ENCODE measurements at places on chromosomes 5 and 9.

GRCh38 chr9:89386797-89387196 is 68.5 kb downstream of the SECISBP2 start:
- no peak for DNase-seq

- DNase-seq, result peak; percentile 51
Measured at GRCh38 chr5:171299228-171299627, 9.8 kb upstream of the TLX3 start.

DNA sequence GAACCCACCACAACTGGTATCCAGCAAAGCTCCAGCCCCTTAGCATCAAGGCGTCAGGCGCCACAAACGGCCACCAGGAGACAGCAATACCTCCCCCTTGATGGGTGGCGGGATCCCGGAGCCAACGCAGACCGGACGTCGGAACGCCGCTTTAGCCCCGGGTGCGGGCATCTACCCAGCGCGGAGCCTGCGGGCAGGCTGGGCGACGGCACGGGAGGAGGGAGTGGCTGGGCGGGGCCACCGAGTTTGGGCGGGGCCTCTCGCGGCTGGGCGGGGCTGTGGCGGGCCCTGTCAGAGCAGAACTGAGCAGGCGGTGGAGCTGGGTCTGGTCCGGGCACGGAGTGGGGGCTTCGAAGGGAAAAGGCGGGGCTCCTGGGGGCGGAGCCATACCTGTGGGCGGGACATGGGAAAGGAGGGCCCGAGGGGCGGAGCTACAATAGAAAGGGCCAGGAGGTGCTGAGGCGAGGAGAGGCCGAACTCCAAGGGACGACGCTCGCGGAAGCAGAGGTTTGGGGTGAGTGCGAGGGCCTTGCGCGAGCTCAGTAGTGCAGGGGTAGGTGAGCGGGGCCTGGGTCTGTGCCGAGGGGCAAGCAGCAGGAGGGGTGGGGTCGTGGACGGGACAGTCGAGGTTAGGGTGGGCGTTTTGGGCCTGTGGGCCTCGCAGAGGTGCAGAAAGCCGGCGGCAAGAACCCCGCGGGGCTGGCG is 40.2 kb upstream of the GARNL3 start:
- peak; percentile 97 for DNase-seq

DNA sequence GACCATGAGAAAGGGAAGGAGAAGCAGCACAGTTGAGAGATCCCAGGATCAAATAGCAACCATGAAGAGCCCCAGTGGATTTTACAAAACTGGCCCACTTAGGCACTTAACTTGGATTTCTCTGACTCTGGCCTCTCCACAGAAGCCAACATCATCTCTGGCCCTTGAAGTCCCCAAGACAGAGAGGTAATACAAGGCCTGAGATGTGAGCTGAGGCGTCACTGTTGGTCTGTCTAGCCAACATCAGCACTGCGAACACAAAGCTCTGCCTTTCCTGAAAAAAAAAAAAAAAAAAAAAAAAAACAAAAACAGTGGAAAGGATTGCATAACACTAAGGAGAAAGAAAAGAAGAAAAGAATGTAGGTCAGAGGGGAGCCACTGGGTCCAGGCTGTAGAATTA is 378.3 kb downstream of the BRINP1 start:
- no peak for DNase-seq

GRCh38 chr9:105205787-105206495 is 38.5 kb upstream of the SLC44A1 start:
- no peak for DNase-seq

DNA sequence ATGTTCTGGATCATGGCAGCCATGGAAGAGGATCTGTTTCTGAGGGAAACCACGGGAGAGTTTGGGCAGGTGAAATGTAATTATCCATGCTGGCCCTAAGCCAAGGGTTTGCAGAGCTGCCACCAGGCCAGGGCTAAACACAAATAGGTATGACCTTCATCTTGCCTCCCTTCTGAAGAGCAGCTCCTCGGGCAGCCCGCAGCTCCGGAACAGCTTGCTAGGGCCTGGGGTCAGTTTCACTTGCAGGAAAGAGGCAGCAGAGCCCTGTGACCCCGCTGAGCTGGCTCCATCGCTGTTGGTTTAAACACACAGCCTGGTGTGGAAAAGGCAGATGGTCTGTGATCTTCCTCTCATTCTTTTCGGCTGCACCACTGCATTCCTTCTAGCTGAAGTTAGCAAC is 141.4 kb downstream of the TMEM38B start:
- DNase-seq, result peak; percentile 93

Data from NCI-H69 (cell line).